CD4-positive, alpha-beta T cell treated with Interleukin-17A for 4 hours (primary cell): ENCODE measurements at places on chromosomes 4 and X.

DNA sequence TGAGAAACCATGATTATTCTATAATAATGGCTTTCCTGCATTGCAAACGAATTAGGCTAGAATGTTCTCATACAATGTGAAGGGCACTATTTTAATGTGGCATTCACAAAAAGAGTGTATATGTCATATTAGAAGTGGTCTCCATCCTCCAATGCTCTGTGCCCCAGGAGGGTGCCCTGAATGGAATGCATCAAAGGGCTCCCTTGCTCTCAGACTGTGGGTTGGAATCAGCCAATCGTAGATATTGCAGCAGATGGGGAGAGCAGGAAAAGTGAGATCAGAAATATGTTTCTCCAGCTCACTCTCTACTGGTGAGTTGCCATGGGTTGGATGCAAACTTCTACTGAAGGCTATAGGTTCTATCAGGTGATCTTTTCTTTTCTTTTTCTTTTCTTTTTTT is 11.9 kb upstream of the NSUN7 start:
- no peak for DNase-seq

GRCh38 chr4:67576538-67576937 is 18.0 kb downstream of the STAP1 start:
- no peak for DNase-seq

GRCh38 chrX:132671229-132671641 is 182.4 kb upstream of the MBNL3 start:
- no peak for DNase-seq

DNA sequence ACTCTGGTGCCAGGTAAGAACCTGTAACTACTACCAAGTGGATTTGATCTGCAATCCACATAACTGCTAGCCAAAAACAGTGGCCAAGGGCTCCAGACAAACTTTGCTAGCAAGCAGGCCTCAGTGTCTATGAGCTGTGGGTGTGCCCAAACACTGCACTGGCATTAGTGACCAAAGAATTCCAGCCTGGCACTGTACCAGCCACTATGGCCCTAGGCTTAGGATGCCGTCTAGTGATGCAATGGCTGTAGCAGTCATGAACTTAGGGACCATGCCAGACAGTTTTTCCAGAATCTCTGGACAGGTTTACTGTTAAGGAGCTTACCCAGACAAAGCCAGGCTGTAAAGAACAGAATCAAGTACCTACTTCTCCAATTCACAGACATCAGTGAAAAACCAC is 33.7 kb upstream of the PRR27 start:
- DNase-seq: no peak

GRCh38 chr4:144179152-144179739 is 38.7 kb upstream of the GYPA start:
- no peak for DNase-seq

- no peak for DNase-seq
Measured at GRCh38 chrX:118971552-118971951, 2.9 kb upstream of the LONRF3 start.

DNA sequence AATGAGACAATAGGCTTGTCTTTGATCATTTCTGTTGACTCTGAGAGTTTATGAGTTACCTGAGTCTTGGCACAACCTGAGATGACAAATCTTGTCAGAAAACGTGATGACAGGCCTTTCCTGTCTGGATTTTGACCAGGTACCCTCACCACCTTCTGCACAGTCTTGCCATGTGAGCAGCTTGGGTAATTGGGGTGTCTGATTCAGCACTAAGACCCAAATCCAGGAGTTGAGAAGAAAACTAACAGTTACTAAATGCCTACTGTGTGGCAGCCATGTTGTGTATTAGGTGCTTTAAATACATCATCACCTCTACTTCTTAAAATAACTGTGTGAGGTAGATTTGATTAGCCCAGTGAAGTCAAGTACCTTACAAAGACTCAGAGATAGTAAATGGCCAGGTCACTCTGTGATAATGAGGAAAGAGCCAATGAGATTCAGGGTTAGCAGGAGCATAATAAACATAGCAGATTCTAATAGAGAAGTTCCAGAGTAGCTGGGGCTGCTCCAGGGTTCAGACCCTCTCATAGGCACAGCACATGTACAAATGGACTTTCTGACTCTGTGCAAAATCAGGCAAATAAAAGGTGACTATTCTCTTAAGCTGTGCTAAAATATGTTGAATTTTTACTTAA is 2.8 kb downstream of the EREG start:
- no peak for DNase-seq

DNA sequence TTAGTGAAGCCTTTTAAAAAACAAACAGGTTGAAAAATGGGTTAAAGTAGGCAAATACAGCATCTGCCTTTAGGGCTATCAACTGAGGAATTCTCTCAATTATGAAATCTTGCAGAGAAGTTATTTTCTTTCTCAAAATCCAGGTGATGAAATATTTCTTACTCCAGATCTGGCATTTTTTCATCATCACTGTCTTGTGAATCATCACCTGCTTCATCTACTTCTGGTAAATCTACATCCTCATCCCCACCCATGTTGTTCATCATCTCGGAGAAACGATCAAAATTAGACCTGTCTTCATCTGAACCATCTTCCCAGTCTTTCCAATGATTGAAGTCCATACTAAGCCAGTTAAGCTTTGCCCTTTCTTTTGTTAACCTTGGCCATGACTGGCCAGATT is 33.3 kb upstream of the HPF1 start:
- DNase-seq: no peak

- DNase-seq: peak; percentile 73
Measured at GRCh38 chrX:65528705-65529340, 5.8 kb downstream of the LAS1L start.

GRCh38 chr4:147855571-147856009 is 123.7 kb downstream of the ARHGAP10 start:
- no peak for DNase-seq

GRCh38 chr4:183532821-183533220 is 28.0 kb downstream of the ING2 start:
- DNase-seq: no peak

DNA sequence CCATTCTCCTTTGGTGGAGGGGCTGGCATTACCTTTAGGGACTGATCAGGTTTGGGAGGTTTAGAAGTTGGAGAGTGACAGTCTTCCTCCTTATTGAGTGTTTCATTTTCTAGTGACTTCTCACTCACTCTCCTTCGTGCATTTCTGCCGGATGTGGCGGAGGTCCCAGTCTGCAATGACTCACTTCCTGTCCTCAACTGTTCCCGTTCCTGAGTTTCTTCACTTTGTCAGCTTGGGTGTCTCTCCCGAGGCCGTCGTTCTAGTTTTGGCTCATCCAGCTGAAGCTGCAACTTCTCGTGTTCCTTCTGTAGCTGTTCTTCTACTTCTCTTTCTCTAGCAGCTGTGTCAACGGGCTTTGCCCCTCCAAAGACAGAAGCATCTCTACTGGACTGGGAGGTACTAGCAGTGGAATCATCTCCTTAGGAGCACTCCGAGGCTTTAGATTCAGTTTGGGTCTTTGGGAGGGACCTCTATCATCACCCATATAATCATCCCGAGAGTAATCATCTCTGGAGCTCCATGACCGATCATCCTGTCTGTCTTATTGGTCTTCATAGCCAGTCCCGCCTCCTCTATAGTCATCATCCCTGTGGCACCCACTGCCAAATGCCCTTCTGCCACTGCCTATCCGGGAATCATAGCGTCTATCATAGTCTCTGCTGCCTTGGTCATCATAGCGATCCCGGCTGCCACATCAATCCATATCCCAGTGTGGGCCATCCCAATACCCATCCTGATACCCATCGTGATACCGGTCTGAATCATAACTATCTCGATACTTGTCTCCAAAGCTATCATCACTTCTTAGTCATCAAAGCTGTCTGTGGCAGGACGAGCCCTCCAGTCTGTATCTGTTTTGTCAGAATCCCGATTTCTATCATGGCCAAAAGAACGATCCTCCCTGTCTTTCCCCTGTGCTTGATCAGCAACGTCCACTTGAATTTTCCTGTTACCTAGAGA is 35.3 kb upstream of the VSIG4 start:
- peak; percentile 65 for DNase-seq

GRCh38 chrX:22526339-22526738 is 253.6 kb downstream of the CBLL2 start:
- no peak for DNase-seq

DNA sequence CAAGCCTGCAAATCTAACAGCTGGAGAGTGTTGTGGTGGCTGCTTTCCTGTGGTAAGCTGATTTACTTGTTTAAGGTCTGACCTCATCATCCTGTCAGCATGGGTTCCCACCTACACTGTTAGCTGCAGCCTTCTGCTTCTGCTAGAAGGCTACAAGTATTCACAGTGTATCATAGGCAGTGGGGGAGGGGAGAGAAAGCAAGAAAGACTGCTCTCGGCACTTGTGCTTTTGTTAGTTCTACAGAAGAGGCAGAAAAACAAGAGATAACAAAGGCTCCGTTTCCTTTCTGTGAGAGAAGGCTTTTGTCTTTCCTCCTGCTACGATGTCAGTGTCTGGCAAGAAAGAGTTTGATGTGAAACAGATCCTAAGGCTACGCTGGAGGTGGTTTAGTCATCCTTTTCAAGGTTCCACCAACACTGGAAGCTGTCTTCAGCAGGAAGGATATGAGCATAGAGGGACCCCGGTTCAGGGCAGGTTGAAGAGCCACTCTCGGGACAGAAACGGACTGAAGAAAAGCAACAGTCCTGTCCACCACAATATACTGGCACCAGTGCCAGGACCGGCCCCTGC is at the start of gene KLHL4:
Gene KLHL4, plus strand, starts transcription at position 232 of the 571 bp plus-strand sequence. Its CDS starts 92 bp downstream, at position 324.
- DNase-seq: no peak

- DNase-seq: no peak
Measured at GRCh38 chr4:153705743-153706468, 21.8 kb downstream of the TLR2 start.

DNA sequence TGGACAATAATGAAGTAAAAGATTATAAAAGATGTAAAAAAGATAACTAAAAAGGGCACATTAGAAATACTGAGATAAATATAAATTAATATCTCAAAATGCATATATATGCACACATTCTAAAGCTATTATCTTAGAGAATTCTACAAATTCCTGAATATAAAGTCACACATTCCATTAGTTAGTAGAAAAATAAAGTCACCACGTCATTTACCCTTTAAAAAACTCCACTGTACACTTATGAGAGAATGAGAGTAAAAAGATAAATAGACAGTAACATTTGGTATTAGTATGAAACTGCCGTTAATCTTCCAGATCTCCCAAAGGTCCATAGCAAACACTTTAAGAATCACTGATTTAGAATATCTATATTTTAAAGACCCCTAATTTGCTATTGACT is 67.2 kb upstream of the IL15 start:
- no peak for DNase-seq

GRCh38 chr4:41943506-41943905 is 8.3 kb downstream of the TMEM33 start:
- DNase-seq: no peak

- DNase-seq: no peak
Measured at GRCh38 chr4:71773004-71773403, 10.9 kb downstream of the GC start.

DNA sequence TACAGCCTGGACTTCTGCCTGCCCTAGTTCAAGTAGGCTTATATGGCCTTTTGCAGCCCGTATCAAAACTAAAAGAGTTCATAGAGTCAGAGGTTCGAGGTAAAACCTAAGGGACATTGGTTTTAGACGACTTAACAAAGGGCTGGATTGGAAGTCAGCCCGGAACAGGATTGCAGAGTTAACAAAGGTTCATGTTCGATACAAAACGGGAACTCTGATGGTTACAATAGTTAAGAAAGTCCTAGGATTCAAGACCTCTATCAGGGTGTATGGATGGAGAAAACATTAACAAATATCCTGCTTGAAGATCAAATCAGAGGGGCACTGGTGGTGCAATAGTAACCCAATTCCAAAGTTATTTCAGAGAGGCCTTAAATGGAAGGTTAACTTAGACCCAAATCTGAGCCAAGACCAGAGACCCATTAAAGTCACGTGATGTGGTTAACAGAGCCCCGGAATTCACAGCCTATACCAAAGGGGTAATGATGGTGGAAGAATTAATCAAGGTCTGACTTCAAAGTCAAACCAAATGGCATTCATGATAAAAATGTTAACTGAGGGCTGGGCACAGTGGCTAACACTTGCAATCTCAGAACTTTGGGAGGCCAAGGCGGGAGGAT is 656 bp upstream of the ZNF630 start:
- no peak for DNase-seq

DNA sequence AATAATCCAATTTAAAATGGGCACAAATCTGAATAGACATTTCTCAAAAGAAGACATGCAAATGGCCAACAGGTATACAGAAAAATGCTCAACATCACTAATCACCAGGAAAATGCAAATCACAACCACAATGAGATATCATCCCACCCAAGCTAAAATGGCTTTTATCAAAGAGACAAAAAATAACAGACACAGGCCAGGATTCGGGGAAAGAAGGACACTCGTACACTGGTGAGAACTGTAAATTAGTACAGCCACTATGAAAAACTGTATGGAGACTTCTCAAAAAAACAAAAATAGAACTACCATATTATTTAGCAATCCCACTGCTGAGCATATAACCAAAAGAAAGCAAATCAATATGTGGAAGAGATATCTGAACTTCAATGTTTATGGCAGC is 8.5 kb downstream of the SPP1 start:
- no peak for DNase-seq

GRCh38 chrX:101417190-101417589 is 9.2 kb downstream of the HNRNPH2 start:
- no peak for DNase-seq

DNA sequence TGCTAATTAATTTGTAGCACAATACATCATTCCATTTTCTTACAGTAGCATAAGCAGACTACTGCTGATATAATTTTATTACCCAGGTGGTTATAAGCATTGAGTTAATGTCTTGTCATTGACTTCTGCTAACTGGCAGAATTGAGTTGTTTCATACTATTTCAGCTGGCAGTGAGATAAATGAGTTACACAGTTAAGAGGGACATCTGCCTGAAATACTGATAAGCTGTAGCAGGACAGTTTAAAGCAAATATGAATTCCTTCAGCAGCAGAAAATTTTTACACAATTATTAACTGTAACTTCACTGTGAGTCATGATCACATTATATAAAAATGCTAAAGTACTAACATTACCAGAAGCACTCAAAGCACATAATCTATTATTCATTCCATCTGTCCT is 326.8 kb downstream of the INPP4B start:
- DNase-seq: no peak

DNA sequence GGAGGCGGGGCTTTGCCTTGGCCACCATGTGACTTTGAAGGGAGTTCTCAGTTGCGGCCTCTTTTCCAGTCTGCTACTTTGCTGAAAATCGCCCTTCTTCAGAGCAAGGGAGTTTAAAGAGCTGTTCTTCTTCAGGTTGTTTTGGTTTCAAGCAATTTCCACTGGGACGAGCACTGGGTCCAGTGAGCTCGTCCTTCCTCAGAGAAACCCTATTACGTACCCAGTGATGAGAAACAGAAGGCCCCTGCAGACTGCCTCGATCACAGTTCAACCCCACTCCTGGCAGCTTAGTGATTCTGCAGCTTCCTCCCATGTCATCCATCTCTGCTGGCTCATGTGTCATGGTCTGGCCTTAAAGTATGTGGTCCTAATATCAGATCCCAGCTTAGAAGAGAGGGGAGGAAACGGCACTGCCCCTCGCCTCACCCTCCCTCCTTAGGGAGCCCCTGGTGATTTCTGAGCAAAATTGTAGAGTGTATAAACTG is 7.8 kb upstream of the FAM149A start:
- DNase-seq: no peak

GRCh38 chrX:9739130-9739529 is 26.5 kb downstream of the GPR143 start:
- DNase-seq: no peak

GRCh38 chr4:82124365-82124764 is 249.4 kb downstream of the HNRNPD start:
- DNase-seq: no peak

GRCh38 chrX:70505451-70505841 is 60.8 kb downstream of the DLG3 start:
- no peak for DNase-seq
